ENCODE measurements at places on chromosomes 13 and 19.

DNA sequence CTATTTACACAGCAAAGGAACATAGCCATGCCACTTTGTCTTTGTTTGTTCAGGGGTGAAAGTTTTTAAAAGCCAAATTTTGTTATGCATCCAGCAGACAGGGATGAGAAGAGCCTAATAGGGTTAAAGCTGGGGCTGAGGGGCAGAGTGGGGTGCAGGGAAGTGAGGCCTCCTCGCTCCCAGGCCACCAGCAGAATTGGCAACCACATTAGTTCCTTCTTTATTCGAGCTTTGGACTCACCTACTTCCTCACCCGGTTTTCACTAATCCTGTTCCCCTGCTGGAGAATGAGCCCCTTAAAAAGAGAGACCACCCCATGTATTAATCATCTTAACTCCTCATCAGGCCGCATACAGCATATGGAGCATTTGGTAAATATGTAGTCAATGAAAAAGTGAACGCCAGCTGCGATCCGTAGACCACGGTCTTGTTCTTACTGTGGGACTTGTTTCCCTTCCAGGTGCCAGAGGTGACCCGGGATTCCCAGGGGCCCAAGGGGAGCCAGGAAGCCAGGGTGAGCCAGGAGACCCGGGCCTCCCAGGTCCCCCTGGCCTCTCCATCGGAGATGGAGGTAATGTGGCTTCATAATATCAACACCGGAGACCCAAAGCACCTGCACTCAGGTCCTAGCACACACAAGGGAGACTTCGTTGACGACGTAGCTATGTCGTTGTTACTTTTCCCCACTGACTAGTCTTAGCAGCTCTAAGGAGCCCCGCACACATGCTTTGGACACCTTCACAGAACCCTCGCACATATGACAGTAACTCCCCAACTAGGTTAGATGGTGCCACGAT lies 112.1 kb downstream of the RAB20 start:
- DNase-seq = no peak

- DNase-seq = no peak
These were observed 11.9 kb upstream of the ATF5 start for GRCh38 chr19:49916839-49917733.

GRCh38 chr13:31920727-31921100 lies 110.9 kb upstream of the FRY start:
- DNase-seq = no peak

GRCh38 chr19:38293281-38293680 lies 10.8 kb upstream of the C19orf33 start:
- DNase-seq = no peak
